ENCODE measurements at places on chromosomes 16 and 17.

- DNase-seq = no peak
These were observed 55.4 kb upstream of the SLC25A19 start for GRCh38 chr17:75344666-75345065.

- DNase-seq = no peak
These were observed 4.3 kb downstream of the IL27 start for GRCh38 chr16:28502290-28502689.

DNA sequence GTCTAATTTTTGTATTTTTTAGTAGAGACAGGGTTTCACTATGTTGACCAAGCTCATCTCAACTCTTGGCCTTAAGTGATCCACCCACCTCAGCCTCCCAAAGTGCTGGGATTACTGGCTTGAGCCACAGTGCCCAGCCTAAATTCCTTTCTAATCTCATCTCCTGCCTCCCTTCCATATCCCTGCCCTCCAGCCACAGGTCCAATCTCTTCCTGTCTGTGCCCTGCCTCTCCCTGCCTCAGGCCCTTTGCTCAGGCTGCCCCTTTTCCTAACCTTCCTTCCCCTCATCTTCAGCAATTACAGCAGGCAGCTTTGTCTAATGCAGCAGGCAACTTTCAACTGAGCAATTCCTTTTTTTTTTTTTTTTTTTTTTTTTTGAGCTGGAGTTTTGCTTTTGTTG, 46.8 kb downstream of the CFAP20 start:
- DNase-seq = no peak

- DNase-seq = no peak
These were observed 27.5 kb downstream of the ASPA start for GRCh38 chr17:3503285-3503684.

DNA sequence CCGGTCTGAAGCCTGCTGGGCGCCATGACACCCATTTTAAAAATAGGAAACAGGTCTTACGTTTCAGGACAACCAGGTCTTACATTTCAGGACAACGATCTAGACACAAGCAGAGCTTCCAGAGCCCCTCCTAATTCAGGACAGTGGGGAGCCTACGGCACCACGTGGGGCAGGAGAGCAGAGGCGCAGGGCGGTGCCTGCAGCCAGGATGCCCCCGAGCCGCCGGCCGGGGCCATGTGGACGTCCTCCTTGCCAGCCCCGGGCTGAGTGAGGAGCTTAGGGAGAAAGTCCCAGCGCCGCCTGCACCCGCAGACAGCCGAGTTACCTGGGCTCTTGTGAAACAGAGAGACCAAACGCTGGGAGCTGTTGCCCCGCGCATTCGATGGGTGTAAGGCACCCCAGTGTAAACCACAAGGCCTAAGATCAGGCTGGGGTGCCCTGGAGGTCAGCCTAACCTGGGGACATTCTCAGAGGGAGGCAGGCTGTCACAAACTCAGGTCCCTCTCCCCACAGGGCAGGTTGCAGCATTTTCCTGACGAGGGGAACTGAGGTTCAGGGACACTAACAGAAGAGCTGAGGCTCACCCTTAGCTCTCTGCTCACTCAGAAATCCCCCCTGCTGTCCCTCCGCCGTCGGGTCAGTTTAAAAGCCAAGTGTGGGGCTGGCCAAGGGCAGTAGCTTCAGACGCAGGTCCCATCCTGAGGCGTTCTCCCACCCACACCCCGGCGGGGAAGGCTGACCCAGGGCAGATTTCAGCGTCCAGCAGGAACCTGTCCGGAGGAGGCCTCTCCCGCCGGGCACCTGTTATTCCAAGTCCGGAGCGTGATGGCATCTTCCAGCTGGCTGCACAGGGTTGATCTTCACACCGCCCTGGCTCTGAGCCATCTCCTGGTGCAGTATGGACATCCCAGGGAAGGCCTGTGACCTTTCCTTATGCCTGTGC, 1.8 kb upstream of the NOTUM start:
- DNase-seq = no peak

GRCh38 chr17:42362245-42362961, 25.8 kb downstream of the STAT3 start:
- no peak for DNase-seq

All from right hindlimb (tissue), 1 donor.